ENCODE measurements at places on chromosomes 5 and 9.

- DNase-seq, result no peak
Observed at GRCh38 chr9:72294936-72295335, 70.1 kb downstream of the ZFAND5 start.

DNA sequence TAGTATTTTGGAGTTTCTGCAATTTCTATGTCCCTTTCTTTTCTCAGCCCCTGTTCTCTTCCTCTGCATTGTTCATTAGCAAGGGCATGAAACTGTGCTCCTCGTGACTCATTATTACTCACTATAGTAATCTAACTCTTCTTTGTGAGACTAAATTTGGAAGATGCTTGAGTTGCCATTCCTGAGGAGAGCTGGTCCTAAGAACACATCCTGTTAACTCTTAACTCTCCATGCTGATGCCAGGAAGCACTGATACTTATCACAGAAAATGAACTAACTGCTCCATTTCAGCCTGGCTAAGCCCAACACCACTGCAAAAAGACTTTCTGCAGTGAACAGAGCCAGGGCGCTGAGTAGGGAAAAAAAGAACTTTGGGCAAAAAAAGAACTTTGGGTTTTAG, 10.6 kb upstream of the CSNK1A1 start:
- no peak for DNase-seq

- DNase-seq, result peak; percentile 32
Observed at GRCh38 chr5:149611326-149611725, 30.0 kb downstream of the ARHGEF37 start.

- no peak for DNase-seq
Observed at GRCh38 chr5:167664222-167664804, 627.1 kb upstream of the WWC1 start.

DNA sequence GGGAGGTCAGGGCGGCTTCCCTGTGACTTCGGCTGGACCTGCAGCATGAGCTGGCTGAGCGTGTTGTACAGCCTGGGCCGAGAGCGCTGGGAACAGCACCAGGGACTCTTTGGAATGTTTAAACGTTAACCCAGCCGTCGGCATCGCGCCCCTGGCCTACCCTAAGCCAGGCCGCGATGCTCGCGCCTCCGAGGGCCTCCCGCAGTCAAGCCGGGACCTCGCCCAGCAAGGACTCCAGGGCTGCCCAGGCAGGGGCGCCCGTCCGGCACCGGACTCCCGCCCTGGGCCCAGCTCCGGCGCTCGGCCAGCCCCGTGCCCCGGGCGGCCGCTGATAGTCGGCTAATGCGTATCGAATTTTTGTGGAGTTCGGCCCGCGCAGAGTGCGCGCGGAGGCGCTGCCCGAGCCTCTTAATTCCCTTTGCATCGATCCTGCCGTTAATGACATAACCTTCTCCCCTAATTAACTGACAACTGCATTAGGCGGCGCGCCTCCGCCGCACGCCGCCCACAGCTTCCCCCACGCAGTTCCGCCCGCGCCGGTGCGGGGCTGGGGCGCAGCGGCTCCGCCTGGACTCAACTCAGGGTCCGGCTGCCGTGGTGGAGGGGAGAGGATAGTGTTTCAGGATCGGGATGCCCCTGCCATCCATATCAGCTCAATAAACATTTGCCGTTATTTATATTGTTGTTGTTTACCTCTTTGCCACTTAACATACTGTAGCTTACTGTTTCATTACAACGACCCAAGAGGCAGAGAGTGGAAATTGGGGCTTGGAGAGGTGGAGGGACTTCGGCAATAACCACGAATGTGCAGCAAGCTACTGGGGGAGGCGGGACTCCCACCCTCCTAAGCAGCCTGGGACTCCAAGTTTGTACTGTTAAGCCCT, 28.8 kb upstream of the CDC23 start:
- peak; percentile 18 for DNase-seq

- no peak for DNase-seq
Observed at GRCh38 chr5:86866036-86866435, 248.3 kb downstream of the COX7C start.

GRCh38 chr9:92424340-92424739, at the start of gene OMD:
OMD (minus strand) TSS chr9:92424471; CDS start chr9:92417558, 6,913 bp downstream.
- DNase-seq, result no peak

GRCh38 chr5:82641331-82642003, 363.3 kb upstream of the RPS23 start:
- peak; percentile 73 for DNase-seq
